Skeletal muscle cell (primary cell): ENCODE measurements at places on chromosomes 12 and 14.

DNA sequence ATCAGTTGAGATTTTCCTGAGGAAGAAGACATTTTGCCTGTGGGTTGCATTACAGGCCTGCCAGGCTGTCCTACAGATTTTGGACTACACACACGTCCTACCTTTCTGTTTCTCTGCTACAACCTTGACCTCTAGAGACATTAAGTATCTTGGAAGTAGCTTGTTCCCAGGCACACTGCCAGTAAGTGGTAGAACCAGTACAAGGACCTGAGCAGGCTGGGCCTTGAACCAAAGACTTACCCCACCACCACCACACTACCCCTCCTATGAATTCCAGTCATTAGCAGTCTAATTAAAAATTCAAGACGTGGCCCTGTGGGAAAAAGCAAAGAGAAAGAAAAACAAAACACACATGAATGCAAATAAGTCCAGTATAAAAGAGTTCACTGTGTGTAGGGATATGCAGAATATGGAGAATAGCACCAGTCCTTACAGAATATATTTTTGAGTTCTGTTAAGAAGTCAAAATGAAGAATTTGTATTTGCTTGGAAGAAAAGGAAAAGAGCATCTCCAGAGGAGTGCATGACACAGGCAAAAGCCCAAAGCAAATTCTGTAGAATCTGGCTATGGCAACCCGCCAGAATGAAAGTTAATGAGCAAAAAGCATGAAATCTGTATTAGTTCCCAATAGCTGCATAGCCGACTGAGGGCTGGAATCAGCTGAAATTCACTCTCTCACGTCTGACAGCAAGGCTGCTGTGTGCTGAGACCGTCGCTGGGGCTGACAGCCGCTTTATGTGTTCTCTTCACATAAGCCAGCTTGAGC is 74.3 kb upstream of the ST8SIA1 start:
- no peak for DNase-seq

DNA sequence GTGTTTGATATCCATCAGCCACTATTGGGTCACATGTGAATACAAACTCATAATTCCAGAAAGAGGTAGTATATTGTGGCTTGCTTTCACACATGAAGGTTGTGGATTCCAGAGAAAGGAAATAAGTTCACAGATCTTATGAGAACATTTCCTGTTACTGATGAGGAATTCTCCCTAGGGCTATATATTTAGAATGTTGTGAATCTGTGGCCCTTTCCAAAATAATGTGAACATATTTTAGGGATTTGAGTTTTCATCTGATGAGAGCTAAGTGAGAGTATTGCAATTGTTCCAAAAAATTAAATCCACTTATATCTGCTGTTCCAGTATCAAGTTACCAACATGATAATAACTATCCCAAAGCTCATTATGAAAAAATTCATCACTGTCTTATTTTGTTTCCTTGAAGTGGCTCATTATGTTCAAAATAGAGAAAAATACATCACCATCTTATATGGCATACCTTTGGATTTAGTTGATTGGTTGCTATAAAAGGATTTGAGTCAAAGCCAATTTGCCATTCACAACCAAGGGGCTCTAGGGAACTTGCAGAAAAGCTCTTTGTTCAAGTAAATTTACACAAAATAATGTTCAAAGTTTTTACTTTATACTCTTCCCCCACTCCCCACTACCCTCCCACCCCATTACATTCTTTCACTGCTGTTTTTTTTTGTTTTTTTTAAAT is 76.3 kb downstream of the MYRFL start:
- DNase-seq: no peak

DNA sequence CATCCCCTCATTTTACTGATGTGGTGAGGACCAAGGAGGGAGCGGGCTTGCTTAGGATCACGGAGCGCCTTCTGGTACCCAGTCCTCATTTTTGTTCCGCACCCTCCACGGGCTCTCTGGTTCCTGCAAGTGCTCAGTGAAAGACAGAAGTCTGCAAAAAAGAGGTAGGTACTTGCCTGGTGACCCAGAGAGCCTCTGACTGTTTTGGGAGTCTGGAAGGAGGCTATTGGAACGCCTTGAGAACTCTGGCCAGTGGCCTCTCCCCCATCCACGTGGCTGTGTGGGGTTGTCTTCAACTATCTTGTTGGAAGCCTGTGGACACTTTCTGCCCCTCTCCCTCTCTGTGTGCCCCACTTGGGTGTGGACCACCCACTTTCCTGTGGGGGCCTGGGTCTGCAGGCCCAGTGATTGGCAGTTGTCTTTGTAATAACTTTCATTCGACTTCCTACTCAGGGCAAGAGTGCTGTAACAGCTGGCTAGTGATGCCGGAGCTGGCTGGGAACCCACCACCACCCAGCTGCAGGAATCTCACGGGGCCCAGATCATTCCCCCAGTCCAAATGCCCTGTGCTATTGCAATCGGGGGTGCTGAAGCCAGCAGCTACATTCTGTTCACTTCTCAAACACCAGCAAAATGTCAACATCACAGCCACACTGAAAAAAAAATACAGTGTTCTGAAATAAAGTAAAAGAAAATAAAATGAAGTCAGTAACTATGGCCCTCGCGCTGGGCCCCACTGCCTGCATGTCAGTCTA is 122.8 kb downstream of the PRMT8 start:
- no peak for DNase-seq

DNA sequence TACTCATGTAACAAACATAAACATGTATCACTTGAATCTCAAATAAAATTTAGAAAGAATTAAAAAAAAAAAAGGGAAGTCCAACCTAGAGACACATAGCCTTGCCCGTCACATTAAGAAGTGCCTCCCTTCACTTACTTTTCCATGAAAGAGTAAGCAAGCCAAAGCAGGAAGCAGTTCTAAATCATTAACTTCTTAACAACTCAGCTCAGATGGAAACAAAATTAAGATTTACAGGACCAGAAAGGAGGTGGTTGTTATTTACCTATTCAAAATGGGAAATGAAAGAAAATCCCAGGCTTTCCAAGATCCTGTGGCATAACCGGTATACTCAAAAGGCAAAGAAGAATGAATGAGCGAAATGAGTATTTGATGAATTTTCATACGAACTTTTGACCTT is 258.6 kb upstream of the DCN start:
- no peak for DNase-seq

- DNase-seq: no peak
These were observed 825 bp upstream of the CCDC85C start for GRCh38 chr14:99604766-99605298.

DNA sequence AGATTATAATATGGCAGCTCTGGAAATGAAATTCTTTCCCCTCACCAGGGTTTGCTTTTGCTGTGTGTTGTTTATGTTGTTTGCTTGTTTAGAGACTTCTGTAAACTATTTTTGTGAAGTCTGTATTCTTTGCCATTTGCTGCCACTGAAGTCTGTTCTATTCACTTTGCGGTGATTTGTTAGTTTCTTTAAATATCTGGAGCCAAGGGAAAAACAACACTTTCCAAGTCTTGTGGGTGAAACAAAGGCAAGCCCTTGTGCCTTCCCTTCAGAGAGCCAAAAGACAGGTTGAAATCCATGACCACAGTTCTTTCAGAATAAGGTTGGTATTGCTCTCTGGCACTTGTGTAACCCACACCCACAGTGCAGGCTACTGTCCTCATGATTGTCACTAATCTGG is 59.5 kb upstream of the RNU6-7 start:
- no peak for DNase-seq

- no peak for DNase-seq
These were observed 16.4 kb upstream of the KSR2 start for GRCh38 chr12:117985182-117985581.

DNA sequence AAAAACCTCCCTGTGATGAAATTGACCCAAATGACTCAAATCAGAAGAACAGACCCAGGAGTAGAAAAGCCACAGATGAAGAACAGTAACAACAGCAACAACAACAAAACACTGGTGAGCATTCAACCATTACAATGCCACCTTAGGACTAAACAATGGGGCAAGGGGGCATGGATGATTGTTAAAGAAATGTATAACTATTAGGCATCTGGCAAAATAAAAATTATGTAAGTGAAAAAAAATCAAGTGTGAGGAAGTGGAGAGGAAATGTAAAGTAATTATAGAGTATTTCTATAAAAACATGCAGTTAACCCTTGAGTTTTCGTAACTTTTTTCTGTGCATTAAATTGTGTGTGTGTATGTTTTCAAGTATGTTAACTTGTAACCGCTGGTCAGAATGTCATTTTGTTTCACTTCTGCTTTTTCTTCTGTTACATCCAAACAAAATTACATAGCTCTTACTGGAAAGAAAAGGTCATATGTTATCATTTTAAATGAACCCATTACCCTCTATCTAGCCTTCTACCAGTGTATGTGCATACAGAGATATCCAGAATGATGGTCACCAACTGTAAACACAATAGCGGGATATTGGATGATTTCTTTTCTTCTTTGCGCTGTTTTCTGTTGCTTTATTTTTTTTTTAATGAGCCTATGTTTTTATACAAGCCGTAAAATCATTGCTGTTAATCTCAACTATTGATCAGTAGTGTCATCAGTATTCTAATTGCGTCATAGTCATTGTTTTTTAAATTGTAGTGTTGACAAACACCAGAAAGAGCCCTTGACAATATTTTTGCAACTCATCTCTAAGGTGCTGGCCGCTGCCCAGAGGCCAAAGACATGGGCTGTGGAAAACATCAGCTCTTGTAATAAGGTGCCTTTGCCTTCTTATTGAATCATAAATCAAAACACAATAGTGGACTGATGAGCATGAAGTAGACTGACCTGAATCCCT is 170.6 kb downstream of the CRADD start:
- no peak for DNase-seq

GRCh38 chr14:22715186-22715812 is 51.2 kb upstream of the OXA1L start:
- no peak for DNase-seq

- no peak for DNase-seq
These were observed 128.0 kb upstream of the PLXNC1 start for GRCh38 chr12:94020335-94020734.
